ENCODE measurements at places on chromosomes 11 and 22.

DNA sequence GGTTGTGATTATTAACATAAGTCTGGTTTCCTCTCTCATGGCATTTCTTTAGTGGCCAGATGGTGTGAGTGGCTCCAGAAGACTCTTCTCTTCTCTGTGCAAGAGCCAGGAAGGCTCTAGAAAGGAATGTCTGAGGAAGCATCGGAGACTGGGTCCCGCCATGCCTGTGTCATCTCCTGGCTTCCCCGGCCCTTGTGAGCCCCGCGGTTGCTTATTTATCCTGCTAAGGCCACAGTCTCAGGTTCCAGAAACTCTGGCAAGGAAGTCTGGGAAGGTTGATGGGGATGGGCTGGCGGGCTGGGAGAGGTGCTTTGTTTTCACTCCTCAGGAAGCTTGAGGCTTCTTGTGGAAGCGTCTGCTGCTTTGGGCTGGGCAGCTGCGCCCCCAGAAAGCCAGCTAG, 18.9 kb downstream of the BCR start:
- no peak for DNase-seq

- no peak for DNase-seq
Measured at GRCh38 chr11:63719987-63720386, 38.7 kb downstream of the RTN3 start.

- no peak for DNase-seq
Measured at GRCh38 chr22:46635756-46636155, 15.6 kb downstream of the GRAMD4 start.

DNA sequence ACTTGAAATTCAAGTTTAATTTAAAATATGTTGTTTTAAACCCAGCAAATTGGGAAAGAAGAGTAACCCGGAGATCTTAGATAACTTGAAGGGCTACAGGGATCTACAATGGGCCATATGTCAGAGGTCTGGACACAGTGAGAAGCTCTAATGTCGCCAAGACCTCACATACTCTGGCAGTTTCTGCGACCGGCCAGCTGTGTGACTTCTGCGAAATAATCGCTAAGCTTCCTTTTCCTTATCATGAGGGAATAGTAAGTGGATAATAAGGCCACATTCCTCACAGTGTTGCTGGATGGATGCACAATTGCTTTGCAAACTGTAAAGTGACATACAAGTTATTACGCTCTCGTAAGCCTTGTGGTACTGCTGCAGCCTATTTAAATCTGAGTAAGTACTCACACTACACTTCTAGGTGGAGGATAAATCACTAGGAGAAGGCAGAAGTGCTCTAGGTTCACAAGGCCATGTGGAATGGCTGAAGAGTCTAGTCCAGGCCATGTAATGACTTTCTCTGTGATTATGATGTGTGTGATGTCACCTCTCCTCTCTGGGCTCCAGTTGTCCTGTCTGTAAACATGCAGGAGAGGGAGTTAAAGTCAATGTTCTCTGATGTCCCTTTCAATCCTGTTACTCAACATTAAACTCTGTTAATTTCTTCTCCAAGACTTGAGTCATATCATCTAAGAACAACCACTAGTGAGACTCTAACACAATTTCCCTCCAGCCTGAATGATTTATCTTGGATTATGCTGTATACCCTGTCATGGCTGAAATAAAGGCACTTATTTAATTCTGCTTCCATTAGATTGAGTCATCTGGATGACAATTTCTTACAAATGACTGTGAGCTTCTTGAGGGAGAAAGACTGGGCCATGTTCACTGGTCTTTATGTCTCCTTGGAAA, 192.6 kb upstream of the NARS2 start:
- DNase-seq: no peak

- no peak for DNase-seq
Measured at GRCh38 chr22:26550498-26551033, 38.3 kb upstream of the TFIP11 start.

DNA sequence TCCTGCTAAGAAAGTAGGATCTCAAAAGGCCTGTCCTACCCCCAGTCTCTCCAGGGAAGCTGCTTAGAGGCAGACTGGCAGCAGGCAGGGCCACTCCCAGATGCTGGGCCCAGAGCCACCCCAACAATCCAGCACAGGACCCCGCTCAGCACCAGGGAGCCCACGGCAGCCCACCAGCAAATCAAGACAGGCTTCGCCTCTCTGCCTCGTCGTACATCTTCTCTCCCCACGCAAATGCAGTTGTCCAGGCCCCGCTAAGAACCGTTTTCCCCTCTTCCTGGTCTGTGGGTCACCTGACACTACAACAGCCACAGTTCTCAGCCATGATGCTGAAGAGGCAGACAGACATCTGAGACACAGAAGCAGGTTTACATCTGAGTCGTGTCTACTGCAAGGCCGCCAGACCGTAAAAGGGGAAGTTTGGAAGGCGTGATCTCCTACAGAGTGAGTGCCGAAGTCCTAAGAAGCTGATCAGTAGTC, 51.1 kb downstream of the IGSF9B start:
- no peak for DNase-seq

- no peak for DNase-seq
Measured at GRCh38 chr11:93166194-93166593, 31.6 kb downstream of the SLC36A4 start.

- no peak for DNase-seq
Measured at GRCh38 chr11:62774407-62774806, 3.2 kb downstream of the TAF6L start.

DNA sequence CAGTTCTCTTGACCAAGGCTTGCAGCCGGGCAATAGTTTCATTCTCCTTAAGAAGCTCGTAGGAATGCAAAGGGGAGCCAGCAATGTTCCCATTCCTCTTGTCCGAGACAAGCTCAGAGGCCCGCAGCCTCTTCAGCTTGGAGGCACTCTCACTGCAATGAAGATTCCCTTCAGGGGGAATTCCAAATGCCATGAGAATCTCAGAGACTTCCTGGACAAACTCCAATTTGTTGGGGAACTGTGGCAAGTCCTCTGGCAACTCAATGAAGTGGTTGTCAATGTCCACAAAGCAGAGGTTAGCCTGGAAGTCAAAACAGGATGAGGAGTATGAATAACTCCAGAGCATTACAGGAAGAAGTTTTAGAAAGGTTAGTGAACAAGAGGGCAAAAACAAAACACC, 84.4 kb downstream of the DENND5A start:
- no peak for DNase-seq

- DNase-seq: no peak
Measured at GRCh38 chr11:61959678-61960077, 7.8 kb downstream of the FTH1 start.

DNA sequence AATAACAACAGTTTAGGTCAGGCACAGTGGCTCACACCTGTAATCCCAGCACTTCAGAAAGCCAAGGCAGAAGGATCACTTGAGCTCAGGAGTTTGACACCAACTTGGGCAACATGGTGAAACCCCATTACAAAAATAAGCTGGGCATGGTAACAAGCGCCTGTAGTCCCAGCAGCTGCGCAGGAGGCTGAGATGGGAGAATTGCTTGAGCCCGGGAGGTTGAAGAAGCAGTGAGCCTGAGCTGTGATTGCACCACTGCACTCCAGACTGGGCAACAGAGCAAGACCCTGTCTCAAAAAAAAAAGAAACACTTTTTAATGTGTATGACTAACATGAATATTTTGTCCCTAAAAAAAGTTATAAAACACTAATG, 24.5 kb upstream of the TFIP11 start:
- no peak for DNase-seq

DNA sequence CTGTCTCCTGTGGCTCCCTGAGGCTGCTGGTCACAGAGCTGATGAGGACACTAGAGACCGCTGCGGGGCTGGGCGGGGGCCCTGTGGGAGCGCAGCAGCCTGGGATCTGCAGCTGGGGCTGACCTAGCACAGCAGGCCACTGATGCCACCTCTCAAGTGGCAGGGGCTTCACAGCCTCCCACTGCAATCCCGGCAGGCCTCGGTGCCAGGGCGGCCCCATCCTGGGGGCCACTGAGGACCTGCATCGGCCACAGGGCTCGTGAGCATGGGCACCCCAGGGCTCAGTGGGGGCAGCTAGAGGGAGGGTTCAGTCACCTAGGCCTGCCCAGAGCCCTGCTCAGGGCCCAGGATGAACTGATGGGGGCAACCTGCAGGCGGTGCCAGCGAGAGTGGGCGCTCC, 14.6 kb upstream of the CCDC188 start:
- no peak for DNase-seq

DNA sequence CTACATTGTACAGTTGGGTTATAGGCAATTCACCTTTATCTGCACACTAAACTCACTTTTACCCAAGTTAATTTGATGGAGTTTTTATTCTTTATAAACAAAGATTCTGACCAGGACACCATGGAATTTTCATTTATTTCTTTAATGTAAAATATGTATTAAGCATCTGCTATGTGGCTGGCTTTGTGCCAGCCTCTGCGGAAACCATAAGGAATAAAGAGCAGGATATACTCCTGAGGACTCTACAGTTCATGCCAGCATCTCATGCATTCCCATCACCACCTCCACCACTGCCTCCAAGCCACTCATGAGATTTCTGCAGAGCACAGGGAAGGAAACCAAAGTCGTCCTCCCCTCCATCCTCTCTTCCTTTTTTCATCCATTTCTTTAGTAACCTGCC, 100.0 kb upstream of the DBX1 start:
- no peak for DNase-seq

DNA sequence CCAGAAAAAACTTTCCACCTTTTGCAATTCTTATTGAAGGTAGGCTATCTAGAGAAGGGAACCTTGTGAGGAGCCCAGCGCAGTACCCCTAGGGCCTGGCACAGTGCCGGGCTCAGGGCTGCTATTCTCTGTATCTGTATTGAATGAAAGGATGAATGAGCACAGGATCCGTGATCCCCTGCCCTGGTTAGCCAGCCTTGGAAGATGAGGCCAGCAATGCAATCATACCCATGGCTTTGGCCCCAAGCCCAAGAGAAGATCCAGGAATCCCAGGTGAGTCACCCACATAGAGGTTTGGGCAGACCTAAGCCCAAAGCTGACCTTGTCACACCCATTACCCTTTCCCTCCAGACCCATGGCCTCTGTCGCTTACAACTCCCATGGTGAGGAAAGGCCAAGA, 92.5 kb upstream of the CD82 start:
- no peak for DNase-seq

- DNase-seq: no peak
Measured at GRCh38 chr11:70500076-70500847, 101.9 kb downstream of the CTTN start.

DNA sequence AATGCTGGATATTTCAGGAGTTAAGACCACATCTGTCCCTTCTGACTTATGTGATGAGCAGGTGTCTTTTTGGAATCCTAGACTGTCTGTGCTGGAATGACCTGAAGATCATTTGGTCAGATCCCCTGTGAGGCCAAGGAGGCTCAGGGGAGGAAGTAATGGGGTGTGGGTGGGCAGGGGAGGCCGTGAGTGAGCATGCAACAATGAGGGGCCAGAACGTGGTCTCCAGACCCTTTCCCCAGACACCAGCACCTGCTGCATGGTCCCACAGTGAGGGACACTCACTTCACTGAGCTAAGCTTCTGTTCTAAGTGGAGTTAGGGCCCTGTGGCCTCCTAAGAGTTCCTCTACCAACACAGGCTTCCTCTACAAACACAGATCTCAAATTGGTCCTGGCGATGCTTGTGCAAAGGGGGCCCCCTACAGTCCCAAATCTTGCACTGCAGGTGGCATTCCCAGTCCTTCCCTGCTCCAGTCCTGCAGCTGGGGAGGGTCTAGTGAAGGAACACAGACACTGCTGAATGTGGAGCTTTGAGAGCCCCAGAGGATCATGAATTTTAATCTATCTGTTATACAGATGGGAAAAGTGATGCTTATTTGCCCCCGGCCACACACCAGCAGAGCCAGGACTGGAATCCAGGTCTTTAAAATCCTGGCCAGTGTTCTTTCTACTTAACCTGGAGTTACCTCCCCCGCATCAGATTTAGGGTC, 7.4 kb downstream of the USP2 start:
- DNase-seq: no peak

GRCh38 chr22:36586271-36586670, 57.3 kb upstream of the EIF3D start:
- DNase-seq: no peak

- DNase-seq: no peak
Measured at GRCh38 chr11:93113824-93114223, 84.0 kb downstream of the SLC36A4 start.

DNA sequence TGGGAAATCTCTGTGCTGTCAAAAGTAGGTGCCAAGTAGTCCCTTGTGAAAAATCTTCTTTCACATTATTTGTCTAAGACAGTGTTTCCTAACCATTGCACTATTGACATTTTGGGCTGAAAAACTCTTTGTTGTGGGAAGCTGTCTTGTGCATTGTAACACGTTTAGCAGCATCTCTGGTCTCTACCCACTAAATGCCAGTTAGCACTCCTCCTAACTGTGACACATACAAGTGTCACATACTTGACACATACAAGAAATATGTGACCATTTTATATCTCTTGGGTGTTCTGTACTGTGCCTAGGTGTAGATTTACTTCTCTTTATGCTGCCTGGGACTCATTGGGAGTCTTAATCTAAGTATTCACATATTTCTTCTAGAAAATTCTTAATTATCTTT, 57.8 kb downstream of the NXPE1 start:
- DNase-seq: no peak

DNA sequence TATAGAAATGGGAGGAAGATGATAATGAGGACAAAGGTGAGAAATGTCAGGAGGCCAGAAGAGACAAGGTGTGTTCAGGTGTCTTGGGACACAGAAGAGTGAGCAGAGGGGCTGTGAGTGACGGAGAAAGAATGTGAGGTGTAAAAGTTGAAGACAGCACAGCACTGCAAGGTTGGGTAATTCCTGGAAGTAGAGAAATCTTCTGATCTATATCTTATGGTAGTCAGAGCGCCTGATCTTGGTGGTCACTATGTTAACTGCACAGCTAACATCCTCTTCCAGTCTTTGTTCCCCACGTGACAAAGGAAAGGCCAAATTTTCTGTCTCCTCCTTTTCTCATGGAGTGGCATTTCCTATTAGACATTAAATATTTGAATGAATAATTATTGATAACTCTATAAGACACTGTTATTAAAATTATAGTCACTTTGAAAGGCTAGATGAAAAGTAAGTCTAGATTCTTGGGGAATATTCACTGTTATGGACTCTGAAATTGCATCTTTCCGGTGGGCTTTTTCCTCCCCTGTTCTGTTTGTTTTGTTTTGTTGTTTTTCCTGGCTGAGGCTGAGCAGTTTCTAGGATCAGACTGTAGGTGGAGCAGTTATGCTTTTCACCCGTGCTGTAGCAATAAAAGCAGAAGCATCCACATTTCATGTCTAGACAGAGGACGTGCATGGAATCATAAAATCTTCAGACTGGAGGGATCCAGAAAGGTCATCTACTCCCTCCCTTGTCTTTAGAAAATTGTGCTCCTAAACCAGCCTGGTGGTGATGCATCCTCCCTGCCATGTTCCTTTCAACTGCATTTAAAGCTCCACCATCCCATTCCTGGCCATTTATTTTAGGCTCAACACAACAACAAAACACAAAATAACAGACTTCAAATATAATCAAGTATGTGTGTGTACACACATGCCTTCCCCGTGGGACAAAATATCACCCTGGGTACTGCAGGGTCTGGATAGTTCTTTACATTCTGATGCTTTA, 26.6 kb downstream of the SC5D start:
- no peak for DNase-seq

DNA sequence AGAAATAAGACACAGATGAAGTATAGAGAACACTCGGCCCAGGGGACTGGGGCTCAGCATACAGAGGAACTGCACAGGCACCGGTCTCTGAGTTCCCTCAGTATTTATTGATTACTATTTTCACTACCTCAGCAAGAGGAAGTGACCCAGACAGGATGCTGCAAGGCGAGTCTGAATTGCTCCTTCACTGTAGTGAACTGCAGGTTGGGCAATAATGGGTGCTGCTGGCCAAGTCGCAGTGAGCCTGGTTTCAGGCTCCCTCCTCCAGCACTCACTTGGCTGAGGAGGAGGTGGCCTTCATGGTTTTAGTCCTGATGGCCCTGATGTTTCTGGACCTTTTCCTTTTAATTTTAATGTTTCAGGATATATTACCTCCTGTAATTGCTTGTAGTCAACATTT, 10.4 kb downstream of the OR52K2 start:
- no peak for DNase-seq

Data from stimulated activated CD8-positive, alpha-beta memory T cell treated with anti-CD3 and anti-CD28 coated beads, Interleukin-15, amount 100 ng/mL, for 24 hours (primary cell).